Mesothelial cell of epicardium (in vitro differentiated cells): ENCODE measurements at places on chromosomes 3 and 15. TPM values are rescaled to one million over a fixed set of nuclear protein-coding genes. Genes with fewer than 3 reads are reported as not detected.

DNA sequence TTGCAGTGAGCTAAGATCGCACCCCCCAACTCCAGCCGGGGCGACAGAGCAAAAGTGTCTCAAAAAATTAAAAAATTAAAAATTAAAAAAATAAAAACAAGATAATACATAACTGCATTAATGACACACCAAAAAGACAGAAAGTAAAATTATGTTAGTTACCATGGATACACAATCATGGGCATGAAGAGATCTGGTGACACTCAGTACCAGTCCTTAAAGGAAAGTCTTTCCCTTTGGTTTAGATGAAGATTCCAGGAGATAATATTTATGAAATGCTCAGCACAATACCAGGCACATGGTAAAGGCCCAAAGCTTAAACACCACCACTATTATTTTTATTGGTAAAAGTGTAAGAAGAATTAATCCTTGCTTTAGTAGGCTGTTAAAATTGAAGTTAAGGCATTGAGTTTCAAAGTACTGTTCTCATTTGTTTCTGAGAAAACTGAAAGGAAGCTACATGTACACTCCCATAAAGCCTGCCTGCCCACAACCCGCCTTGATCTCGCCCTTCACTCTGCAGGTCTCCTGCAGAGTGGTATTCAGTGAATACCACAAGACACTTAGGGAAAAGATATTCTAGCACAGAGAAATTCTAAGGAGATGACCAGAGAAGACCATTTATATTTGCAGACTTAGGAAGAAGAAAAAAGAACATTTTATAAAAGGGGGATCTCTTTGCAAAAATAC lies 52.3 kb downstream of the SUCLG2 start:
- DNase-seq, result no peak

The ERICH6 gene
- 0.24 to 0.68 TPM (median 0.65 TPM) in 3 replicates for total RNA-seq

- no peak for DNase-seq
Measured at GRCh38 chr3:157626817-157627216, 123.6 kb upstream of the VEPH1 start.

DNA sequence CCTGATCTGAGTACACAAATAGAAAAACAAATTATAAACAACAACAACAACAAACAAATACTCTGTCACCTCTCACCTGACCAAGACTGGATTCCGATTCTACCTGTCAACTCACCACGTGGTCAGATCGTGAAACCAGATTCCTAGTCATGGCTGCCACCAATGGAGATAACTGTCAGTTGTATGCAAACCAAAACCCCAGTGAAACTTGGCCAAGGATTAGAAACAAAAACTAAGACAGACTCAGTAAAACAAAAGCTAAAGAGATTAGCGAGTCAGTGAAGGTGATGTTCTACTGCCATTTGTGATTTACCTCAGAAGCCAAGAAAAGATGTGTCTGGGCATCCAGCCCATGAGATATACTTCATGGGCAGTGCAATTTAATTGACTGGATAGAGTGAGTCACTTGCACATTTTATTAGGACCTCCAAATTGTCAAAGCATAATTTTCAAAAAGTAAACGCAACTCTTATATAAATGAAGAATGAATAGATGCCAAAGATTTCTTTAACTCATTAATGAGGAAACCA lies 31.1 kb downstream of the PHLDB2 start:
- DNase-seq, result no peak
